ENCODE measurements at places on chromosomes 2 and 18. TPM values are rescaled to one million over a fixed set of nuclear protein-coding genes. Genes with fewer than 3 reads are reported as not detected.

SERPINB4 gene
- total RNA-seq: 15.7 TPM

GAL3ST2 gene
- not detected for total RNA-seq

FBXO48 gene
- 0.26 TPM for total RNA-seq

ALK gene
- not detected for total RNA-seq

POTEC gene
- total RNA-seq: under 0.01 TPM
